NCI-H510A (cell line): ENCODE measurements at places on chromosomes 7 and 10.

- DNase-seq = no peak
These were observed 7.9 kb downstream of the FAM13C start for GRCh38 chr10:59354434-59354833.

DNA sequence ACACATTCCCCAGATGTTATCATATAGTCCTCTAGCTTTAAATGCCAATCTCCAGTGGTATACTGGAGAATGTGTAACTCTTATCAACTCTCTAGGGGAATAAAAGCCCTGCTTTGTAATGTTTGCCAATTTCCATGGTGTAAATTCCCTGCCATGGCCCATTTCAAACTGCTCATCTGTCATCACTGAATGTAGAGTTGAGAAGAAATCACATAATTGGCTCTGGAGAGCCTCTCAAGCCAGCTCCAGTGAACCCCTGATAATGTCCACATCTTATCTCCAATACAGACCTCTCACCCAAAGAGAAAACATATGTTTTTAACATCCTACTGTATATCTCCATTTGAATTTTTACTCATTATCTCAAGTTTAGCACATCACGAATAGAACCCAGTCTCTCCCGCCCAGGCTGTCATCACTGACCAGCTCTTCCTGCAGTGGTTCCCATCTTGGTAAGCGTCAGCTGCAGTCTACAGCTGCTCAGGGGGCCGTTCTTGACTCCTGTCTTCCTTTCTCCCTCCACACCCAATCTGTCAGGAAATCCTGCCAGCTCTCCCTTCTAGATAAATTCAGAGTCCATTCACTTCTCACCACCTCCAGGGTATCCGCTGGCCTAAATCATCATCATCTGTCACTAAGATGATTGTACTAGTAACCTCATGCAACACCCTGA, 332.4 kb downstream of the FRMD4A start:
- no peak for DNase-seq

DNA sequence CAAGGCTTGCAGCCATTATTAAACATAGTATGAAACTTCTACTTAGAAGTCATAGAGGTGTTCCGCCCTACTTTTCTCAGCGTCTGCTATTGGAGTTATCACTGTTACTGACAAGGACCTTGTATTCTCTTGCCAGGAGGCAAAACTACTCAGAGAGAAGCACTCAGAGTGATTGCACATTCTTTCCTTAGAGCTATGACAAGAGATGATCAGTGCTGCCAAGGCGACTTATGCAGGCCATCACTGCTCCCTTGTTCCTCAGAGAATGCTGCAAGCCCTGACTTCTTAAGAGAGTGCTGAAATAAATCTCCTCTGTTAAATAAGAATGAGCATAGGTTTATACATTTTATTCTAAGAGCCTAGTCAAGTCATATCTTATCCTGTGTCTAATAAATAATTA, 534.6 kb upstream of the PHF14 start:
- DNase-seq = no peak

- DNase-seq = no peak
These were observed 1017.6 kb downstream of the TYW1 start for GRCh38 chr7:68014031-68014736.

DNA sequence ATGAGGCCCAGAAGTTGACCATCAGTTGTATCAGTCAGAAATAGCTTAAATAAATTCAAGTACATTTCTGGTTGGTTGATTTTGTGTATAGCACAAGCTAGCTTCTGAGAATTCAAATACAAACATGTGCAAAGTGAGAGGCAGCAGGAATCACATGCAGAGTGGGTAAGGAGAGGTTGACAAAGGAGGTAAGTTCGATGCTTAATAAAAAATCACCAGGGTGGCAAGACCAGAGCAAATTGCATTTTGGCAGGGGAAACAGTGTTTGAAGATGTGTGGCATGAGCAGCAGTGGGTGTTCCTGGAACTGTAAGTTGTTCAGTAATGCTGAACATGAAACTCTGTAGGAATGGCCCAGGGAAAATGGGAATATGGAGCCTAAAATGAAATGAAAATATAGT, 52.6 kb downstream of the GNAI1 start:
- no peak for DNase-seq

DNA sequence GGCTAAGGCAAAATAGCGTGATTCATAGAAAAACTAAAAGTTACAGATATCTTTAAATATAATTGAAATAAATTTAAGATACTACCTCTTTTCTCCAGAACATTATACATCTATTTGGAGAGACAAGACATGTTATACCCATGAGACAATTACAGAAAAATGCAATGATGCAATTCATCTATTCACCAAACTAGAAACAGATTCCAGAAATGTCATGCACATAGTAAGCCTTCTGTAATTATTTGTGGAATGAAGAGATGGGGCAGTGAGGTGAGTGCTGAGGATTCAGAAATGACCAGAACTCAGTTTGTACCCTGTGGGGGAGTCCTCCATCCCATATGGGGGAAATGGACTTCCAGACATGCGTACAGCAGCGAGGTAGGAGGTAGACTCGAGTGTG, 99.4 kb downstream of the MKX start:
- DNase-seq = no peak

DNA sequence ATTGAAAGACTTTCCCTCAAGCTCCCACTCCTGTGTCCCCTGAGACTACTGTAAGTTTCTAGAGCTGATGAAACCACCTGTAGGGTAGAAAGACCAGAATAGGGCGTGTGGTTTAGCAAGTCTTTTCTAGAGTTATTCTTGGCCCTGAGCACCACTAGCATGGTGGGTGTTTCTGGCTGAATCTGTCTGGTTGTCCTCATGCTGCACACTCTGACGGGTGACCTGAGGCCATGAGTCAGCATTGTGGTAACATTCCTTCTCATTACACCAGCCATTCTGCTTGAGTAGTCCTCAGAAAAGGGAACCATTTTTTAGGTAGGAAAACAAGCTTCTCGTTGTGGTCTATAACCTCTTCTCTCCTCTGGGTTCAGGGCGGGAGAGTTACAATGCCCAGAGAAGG, 250.3 kb downstream of the SNX13 start:
- DNase-seq = no peak

GRCh38 chr10:78408671-78409472, 375.2 kb downstream of the RPS24 start:
- DNase-seq = peak; percentile 60

- no peak for DNase-seq
These were observed 10.5 kb upstream of the SRPK2 start for GRCh38 chr7:105399043-105399725.

- DNase-seq = no peak
These were observed 516.8 kb downstream of the ACTR3B start for GRCh38 chr7:153276394-153276793.

DNA sequence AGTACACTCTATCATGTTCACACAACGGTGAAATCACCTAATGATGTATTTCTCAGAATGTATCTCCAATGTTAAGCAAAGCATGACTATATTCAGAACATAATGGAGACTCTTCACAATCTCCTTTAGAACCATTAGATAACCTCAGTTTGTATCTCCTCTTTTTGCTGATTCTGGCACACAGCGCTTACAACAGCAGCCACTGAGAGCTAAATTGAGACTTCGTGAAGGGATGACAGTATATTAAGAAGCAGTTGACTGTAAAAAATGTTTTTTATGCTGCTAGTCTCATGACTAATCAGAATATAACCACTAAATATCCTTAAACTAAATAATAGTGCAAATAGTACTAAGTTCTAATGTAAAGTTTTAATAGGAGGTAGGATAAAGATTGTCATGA, 46.9 kb downstream of the KMT2E start:
- DNase-seq = no peak

- no peak for DNase-seq
These were observed 3.2 kb upstream of the ZNF789 start for GRCh38 chr7:99469381-99470065.

- no peak for DNase-seq
These were observed 962.1 kb downstream of the KCNMA1 start for GRCh38 chr10:76675561-76675950.

DNA sequence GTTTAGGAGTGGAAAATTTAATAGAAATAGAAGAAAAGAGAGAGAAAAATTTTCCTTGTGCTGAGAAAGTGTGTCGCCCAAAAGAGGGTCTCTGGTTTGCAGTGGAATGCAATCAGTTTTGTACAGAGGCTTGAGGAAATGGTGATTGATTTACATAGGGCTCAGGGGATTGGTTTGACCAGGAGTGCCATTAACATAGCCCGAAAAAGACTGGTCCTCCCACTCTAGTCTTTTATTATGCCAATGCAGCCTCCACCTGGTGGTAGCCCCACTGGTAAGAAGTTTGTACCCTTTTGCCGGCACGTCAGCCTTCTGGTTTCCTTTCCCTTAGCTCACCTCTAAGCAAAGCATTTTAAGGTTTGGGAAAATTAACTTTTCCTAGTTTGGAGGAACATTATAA, 885.3 kb downstream of the XPNPEP1 start:
- DNase-seq = no peak

- DNase-seq = no peak
These were observed 20.4 kb upstream of the INMT start for GRCh38 chr7:30731581-30731980.

- no peak for DNase-seq
These were observed 240.8 kb downstream of the RELN start for GRCh38 chr7:103748680-103749079.

- DNase-seq = no peak
These were observed 9.4 kb upstream of the RHOBTB1 start for GRCh38 chr10:60953420-60953819.

- no peak for DNase-seq
These were observed 223.8 kb upstream of the KAT6B start for GRCh38 chr10:74602576-74602975.

GRCh38 chr7:133398506-133398905, 145.6 kb downstream of the EXOC4 start:
- DNase-seq = no peak

DNA sequence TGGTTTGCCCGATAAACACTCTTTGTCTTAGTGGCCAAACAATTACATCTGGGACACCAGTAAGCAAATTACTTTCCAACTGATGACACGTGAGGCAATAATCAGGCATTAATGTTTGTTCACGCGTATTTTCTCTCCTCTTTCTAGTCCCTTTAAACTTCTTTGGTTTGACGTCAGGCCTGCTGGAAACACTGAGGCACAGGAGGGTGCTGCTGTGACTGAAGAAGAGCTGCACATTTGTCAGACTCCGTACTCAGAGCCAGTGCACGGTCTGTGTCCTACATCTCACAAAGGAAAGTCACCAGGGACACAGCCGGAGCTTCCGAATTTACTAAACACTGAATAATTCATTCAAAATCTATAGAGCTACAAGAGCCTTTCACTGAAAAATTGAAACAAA, 57.6 kb upstream of the ANAPC16 start:
- no peak for DNase-seq

DNA sequence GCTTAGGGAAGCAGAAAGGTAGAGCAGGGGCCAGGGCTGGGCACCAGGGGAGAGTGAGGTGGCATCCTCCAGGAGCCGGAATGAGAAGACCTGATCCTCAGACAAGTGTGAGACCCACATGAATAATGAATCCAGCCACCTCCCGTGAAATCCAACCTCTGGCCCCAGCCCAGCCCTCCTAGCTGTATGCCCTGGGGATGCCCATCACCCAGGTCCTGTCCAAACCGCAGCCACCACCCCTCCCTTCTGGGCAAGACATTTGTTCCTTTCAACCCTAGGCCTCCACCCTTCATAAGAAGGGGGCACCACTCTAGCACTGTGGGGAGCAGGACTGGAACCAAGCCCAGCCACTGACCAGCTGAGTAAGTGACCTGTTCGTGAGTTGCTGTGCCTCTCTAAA, 9.7 kb downstream of the PDZD7 start:
- no peak for DNase-seq

GRCh38 chr7:152128741-152129461, 103.4 kb downstream of the GALNT11 start:
- no peak for DNase-seq

- DNase-seq = no peak
These were observed 50.9 kb downstream of the BTBD16 start for GRCh38 chr10:122321960-122322359.
